ENCODE measurements at places on chromosomes 1 and 21.

DNA sequence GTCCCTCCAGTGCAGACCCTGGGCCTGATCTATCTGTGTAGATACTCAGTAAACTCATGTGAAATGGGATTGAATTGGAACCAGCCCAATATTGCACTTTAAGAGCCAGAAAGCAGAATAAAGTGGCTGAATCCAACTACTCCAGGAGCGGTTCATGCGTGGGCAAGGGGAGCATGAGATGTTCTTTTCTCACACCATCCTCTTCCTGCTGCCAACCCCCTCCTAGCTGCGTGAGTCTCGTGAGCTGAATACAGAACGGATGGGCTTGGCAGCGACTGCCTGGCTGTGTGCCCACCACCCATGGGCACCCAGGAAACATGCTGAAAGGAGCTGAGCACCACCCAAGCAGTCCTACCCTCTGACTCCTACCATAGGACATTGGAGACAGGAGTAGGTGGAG lies 128.3 kb downstream of the ELAVL4 start:
- no peak for DNase-seq

DNA sequence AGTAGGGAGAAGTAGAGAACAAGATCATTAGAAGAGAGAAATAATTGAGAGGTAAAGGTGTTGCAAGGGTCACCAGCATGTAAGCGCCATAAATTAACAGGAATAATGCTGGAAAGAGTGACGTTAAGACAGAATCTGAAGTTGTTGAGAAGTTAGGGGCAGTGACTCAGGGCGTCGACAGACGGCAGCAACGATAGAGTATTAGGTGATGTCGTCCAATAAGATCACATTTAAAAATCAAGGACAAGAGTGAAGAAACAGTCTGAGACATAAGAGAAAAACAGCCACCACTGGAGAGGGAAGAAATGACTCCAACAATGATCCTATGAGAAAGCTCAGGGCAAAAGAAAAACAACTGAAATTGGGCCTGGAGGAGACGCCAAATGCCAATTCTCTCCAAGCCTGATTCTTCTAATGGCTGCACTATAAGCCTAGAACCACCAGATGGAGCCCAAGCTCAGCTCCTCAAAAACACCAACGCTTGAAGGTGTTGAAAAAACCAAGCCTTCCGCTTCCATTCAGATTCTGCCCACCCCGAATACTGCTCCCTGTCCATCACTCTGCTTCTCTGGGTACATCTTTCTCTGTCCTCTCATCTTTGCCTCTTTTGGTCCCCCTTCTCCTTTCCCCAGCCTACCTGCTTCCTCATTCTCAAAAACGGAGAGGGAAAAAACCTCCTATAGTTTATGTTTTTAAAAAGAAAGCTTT lies 70.0 kb downstream of the LUZP1 start:
- DNase-seq, result no peak

DNA sequence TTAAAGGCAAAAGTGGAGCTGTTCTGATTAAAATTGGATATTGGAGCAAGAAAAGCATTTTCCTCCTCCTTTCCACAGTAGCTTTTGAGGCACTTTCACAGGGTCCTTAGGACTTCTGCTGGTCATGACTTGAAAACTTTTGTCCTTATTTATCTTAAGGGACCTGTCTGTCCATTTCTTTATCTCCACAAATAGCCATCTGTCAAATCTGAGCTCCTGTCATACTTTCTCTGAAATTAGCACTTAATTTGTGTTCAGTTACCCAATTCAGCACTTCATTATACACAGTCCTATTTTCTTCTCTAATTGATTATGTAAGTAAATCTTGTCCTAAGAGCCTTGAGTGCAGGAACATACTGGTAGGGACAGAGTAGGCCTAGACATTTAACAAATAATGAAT lies 9.8 kb downstream of the POU2F1 start:
- DNase-seq, result no peak

DNA sequence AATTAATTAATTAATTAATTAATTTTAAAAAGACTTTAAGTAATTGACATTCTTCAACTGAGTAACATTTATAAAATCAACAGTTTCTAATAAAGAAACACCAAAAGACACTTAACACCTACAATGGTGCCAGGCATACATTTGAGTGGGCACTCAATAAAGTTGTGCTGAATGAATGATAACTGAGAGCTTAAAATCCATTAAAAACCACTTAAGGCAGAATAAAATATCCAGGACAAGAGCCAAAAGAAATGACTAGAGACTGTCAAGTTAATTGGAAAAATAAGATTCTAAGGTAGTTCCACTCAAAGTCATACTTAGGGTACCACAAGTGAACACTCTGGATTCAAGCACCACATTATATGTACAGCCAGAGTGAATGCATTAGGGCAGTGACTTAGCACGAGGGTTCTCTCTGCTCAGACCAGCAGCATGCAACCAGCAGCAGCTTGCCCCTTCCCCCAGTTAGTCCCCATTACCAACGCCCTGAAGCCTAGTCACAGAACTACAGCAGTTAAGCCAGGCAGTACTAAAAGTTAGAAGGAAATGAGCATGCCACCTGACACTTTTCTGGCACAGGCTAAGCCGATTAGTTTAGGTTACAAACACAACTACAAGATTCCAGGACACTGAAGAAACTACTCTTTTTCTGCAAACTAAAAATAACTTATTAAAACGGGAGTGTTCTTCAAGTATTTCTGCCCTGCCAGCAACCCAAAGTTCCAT lies 46.5 kb downstream of the LUZP1 start:
- DNase-seq, result no peak

- no peak for DNase-seq
These were observed 46.6 kb downstream of the SMYD2 start for GRCh38 chr1:214327514-214327913.

DNA sequence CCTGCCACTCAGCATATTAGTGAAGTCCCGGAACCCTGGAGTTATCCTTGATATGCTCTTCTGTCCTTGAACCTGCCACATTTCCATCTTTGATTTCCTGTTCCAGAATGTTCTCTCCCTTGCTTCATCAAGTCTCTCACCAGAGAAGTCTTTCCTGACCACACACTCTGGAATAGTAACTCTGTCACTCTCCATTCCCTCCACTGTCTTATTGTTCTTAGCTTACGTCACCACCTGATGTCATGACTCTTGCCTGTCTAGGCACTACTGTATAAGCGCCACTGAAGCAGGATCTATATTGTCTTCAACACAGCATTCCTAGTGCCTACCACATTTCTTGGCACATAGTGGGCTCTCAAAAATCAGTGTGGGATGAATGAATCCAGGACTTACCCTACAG lies 65.4 kb upstream of the SMYD2 start:
- DNase-seq, result no peak

- no peak for DNase-seq
These were observed 2.0 kb downstream of the AHDC1 start for GRCh38 chr1:27601771-27602461.

- DNase-seq, result no peak
These were observed 6.1 kb downstream of the CCDC18 start for GRCh38 chr1:93186667-93187066.

DNA sequence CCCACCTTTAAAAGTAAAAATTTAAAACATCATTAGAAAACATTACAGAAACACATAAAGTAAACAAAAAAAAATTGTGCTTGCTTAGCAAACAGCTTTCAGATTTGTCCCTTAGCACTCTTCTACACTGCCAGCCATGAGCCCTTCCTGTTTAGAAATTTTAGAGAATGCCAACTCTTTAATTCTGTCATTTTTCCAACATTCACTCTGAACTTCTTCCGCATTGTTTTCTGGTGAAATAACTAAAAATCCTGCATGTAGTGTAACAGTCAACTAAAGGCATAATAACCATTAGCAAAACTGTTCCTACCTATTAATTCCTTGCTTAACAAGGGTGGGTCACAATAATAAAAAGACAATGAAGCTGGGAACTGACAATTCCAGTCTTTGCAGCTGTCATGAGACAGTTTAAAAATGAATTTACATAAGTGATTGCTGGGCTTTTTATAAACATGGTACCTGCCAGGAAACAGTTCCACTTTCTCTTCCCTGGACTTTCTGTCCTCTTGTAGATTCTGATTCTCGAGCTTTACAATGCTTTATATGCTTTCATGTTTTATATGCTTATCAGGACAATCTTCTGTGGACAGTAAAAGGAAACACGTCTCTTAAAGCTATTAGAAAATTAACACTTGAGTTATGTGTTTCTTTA lies 19.0 kb downstream of the GNG12 start:
- DNase-seq, result no peak

DNA sequence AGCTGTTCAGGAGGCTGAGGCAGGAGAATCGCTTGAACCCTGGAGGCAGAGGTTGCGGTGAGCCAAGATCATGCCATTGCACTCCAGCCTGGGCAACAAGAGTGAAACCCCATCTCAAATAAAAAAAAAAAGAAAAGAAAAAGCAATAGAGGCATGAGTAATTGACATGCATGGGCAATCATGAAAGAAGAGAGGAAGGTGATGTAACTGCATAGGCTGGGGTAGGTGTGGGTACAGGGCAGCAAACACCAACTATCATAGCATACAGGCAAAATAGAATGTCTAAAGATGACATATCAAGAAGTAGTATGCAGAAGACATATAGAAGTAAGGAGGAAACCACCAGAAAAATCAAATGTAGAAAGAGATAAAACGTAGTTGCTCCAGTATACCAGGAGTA lies 19.0 kb upstream of the MGST3 start:
- DNase-seq, result no peak

DNA sequence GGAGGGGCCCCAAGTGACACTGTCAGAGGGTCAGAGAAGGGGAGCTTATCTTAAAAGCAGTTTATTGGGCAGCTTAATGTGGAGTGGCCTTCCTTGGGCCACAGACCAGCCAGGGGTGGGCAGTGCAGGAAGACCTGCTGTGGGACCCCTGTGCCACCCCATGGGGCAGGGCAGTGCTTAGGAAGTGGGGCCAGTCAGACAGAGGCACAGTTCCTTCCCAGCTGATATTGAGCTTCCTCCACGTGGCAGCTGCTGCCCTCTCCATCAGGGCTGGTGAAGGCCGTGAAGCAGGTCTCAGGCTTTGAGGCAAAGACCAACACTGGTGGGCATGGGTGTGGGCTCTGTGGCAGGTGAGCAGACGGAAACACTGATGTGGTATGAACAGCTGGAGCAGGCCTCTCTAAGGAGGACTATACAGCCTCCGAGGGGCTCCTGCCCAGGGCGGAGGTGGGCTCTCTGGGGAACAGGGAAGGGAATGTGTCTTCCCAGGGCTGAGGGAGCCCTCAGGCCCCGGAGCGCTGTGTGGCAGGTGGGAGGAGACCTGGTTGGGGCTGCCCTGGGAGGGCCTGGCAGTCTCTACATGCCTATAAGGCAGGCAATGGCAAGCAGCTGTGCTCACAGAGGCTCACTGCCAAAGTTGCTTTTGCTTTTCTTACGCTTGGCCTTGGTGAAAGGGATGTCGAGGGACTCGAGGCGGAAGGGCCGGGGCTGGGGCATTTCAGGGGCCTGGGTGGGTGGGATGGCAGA lies 3.0 kb upstream of the DDOST start:
- no peak for DNase-seq

DNA sequence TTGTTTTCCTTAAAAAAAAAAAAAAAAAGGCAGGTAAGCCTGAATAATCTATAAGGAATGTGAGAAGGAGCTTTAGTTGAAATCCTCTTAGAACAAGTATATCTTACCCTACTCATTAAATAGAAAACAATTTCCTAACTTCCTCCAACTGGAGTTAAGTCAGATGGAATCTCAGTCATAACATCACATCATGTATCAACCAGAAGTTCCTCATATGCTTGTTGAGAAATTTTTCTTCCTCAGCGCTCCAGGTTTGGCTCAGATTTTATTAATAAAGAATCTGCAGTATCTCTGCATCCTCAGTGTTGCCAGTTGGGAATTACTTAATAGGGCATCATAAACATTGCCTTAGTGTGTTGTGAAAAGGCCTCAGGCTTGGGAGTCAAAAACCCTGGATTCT lies 37.6 kb downstream of the DUSP10 start:
- DNase-seq, result no peak

GRCh38 chr21:45736042-45736689 lies 92.6 kb downstream of the PCBP3 start:
- no peak for DNase-seq

GRCh38 chr1:183697814-183698590 lies 44.9 kb upstream of the APOBEC4 start:
- DNase-seq, result no peak

- no peak for DNase-seq
These were observed 69.7 kb upstream of the IPO9 start for GRCh38 chr1:201759194-201759815.

DNA sequence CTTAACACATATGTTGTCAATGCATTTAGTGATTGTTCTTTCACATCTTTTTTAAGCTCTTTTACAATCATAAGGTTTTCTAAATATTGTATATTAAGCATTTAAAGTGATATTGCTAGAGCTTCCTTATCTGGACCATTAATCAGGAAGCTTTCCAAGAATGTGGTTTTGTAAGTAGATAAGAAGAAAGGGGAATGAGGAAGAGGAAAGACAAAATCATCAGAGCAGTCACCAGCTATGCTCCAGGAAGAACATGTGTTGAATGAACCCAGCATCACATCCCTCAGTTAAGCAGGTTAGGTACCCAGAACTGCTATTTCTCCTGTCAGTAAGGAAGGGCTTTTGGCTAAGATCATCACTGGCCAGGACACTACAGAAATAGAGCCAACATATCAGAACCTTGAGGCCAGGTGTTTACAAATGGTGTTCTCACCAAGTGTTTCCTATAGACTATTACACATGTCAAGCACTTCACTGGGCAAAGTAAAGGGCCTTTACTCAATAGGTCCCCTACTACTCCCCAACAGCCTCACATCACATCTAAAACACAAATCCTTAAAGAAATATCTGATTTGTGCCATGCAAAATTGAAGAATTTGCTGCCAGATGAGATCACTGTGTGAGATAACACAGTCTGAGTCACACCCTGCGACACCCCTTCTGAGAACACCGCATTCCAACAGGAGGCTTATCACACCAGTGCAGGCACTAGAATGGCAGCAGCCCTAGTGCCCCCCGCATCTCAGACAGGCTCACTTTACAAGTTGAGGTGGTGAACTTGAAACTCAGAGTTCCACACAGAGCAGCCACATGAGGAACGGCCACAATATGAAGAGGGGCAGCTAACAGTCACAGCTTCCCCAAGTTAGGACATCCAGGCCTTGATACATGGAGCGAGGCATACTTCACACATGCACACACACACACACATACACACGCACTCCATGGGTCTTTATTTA lies 1.8 kb upstream of the SPRR2A start:
- DNase-seq, result no peak

- DNase-seq, result no peak
These were observed 25.2 kb downstream of the GPR137B start for GRCh38 chr1:236167578-236167977.

- no peak for DNase-seq
These were observed 1004.9 kb upstream of the NCAM2 start for GRCh38 chr21:19993268-19993667.

- DNase-seq, result no peak
These were observed 9.8 kb downstream of the RGS8 start for GRCh38 chr1:182674346-182675246.
